ENCODE measurements at places on chromosomes 12 and 14.
A peak's percentile ranks its signal among the peaks of the same experiment; 100 is the strongest.

GRCh38 chr12:74468401-74468800 is 69.2 kb upstream of the ATXN7L3B start:
- no peak for DNase-seq

- DNase-seq, result no peak
These were observed 401.3 kb upstream of the PDE3A start for GRCh38 chr12:19967001-19967400.

- peak; percentile 29 for DNase-seq
These were observed 4.5 kb downstream of the HOXC10 start for GRCh38 chr12:53989227-53990113.

GRCh38 chr14:89750908-89751392 is 203.6 kb downstream of the EFCAB11 start:
- no peak for DNase-seq

GRCh38 chr14:36485773-36486172 is 34.3 kb downstream of the NKX2-1 start:
- no peak for DNase-seq

DNA sequence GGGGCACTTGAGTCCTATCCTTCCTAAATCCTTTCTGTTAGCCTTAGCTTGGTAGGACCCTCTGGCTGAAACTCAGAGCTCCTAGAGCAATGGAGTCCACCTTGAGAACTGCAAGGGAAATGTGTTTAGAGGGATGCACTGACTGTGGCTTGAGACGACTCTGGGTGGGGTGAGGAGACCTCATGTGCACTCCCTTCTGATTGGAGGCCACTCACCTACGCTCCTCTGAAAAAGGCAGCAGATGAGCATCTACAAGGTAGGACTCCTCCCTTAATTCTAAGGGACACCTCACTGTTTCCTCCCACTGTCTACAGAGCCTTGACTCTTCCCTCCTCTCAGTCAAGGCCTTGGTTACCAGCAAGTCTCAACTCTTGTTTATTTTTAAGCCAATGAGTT is 1.0 kb downstream of the MAP3K12 start:
- no peak for DNase-seq

- no peak for DNase-seq
These were observed 60.8 kb upstream of the EIF5 start for GRCh38 chr14:103273145-103273744.

All from GM18507 (cell line).